ENCODE measurements at places on chromosomes 2 and 18. TPM values are rescaled to one million over a fixed set of nuclear protein-coding genes. Genes with fewer than 3 reads are reported as not detected.

Gene SATB2
- 9.0 TPM for total RNA-seq

Gene DCDC2C
- total RNA-seq = not detected

Gene DPP4
- 5.1 TPM for total RNA-seq

Gene MOGAT1
- total RNA-seq = not detected

Gene MARCHF4
- not detected for total RNA-seq

GRCh38 chr2:241150660-241151530 lies 628 bp downstream of the PPP1R7 start:
- no peak for DNase-seq

GRCh38 chr18:77100751-77101355 lies 31.7 kb downstream of the MBP start:
- no peak for DNase-seq

DNA sequence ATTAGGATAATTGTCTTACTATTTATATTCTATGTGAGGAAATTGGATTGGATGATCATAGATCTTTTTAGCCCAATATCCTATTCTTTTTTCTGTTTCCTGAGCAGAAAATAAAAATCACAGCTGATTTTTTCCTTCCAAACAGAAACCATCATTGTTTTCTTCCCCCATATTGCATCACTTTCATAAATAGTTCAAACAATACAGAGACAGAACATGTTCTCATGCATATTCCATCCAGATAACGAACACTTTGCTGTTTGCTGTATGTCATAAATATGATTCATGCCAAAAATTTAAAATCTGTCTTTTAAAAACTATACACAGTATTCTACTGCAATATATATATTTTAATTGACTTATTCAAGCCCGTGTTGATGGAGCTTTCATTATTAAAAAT lies 22.0 kb upstream of the RALBP1 start:
- DNase-seq = no peak

- DNase-seq = no peak
These were observed 112.6 kb downstream of the KLHL29 start for GRCh38 chr2:23497536-23497935.

DNA sequence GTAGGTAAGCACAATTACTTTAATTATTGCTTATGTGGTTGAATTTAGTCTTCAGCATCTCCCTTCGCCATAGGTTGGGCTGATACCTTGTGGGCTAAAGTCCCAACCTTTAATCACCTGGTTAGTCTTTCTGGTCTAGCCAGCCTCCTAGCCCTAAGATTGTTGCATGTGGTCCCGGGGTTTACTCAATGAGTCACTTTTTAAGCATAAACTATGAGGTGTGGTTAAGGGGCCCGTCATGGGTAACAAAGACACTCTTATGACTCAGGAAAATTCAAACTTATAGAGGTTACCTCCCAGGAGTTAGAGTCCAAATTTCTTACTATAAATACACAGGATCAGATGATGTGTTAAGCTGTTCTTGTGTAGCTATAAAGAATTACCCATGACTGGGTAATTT lies 841.6 kb downstream of the TRIB2 start:
- DNase-seq = no peak

GRCh38 chr2:20015482-20016083 lies 3.1 kb upstream of the MATN3 start:
- no peak for DNase-seq

Measured in posterior vena cava (tissue), 2 donors.